ENCODE measurements at places on chromosomes 13 and 19.

- no peak for DNase-seq
These were observed 6.9 kb downstream of the LENG9 start for GRCh38 chr19:54456423-54457373.

DNA sequence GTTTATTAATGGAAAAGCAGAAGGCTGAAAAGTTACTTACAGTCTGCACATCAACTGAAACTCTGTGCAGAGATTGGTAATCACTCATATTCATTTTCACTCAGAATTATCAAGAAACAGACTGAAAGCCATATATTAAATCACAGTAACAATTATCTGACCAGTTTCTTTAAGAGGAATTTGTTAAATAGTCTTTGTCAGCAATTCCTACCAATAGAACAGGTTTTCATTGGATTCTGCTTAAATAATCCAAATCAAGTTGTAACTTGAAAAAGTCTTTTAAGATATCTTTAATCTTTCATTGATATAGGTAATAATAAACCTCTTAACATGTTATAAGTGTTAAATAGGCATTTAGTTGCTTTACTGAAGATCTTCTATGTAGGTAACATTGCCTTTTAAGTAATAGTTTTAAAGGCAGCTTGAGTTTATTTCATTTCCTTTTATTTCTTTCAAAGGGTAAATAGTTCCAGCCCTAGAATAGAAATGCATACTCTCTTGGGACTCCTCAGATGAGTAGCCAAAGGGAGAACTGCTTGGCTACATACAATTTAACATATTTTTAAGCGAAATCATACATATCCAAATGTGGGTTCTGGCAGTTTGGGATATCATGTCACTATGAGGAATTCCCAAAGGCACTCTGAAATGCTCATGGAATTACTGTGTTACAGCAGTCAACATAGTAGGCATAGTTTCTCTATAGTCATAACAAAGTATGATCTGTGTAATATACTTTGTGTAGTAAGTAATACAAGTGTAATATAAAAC is 326.0 kb upstream of the SPRY2 start:
- no peak for DNase-seq

GRCh38 chr19:33324628-33325027 is 22.3 kb upstream of the CEBPA start:
- no peak for DNase-seq

GRCh38 chr13:109656206-109656605 is 130.2 kb downstream of the IRS2 start:
- DNase-seq = no peak

DNA sequence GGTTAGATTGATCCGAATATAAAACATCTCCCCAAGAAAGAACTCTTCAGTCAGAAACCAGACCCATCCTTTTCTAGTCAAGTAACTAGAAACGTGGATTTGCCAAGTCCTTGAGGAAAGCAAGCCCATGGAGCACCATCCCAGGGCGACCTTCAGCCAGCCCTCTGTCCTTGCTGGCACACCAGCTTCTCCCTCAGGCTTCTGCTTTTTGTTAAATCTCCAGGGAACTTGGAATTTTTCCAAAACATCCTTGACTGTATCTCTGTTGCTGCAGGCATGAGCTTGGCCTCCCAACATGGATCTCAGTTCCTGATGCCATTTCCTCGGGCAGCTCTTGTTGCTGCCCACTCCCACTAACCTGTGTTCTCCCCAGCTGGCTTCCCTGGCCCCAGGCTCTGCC is 27.1 kb upstream of the C1QTNF9 start:
- DNase-seq = no peak

- DNase-seq = no peak
These were observed 6.9 kb downstream of the GP6 start for GRCh38 chr19:55031178-55031577.

GRCh38 chr13:39768962-39769361 is 113.5 kb downstream of the COG6 start:
- DNase-seq = no peak
